ENCODE measurements at places on chromosomes 1 and 21.
A peak's percentile ranks its signal among the peaks of the same experiment; 100 is the strongest.

DNA sequence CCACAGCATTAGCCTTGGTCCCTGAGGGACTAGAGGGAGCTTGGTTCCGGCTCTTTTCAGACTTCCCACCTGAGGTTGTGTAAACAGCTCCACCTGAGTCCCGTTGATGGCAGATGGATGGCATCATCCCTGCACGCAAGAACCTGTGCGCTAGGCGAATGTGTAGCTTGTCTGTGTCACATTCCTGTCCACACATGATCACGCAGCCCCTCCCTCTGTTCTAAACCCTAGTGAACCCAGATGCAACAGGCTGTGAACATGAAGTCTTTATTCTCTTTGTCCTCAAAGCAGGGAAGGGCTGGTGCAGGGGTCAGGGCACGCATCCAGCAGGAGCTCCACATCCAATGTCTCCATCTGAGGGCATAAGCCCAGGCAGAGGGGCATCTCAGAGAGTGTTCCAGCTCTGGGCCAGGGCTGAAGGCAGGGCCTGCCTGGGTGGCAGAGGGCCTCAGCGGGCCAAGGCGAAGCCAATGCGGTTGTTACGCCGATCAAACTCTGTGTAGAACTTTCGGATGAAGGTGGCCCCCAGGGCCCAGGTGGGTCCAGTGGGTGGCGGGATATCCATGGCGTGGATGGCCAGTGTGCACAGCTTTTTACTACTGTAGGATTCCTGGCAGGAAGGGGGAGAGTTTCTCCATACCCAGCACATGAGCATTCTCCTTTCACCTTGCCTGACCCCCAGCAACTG is 2.9 kb upstream of the ETNK2 start:
- DNase-seq: no peak

DNA sequence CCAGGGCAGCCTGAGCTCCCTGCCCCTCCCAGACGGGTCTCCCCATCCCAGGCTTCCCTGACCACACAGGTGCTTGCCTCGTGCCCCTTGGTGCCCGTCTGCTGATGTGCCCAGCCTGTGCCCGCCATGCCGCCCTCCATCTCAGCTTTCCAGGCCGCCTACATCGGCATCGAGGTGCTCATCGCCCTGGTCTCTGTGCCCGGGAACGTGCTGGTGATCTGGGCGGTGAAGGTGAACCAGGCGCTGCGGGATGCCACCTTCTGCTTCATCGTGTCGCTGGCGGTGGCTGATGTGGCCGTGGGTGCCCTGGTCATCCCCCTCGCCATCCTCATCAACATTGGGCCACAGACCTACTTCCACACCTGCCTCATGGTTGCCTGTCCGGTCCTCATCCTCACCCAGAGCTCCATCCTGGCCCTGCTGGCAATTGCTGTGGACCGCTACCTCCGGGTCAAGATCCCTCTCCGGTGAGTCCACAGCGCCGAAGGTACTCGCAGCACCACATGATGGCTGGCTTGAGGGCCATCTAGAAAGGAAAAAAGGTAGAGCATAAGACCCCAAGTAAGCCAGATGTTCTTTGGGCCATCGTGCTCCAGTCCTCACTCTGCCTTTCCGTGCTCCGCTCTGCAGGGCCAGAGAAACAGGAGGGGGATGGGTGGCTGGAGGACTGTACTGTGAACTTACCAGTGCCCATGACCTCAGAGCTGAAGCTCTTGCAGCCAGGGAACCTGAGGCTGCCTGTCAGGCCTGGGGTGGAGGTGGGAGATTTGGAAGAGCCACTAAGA is 1.4 kb downstream of the ADORA1 start:
- DNase-seq: no peak

DNA sequence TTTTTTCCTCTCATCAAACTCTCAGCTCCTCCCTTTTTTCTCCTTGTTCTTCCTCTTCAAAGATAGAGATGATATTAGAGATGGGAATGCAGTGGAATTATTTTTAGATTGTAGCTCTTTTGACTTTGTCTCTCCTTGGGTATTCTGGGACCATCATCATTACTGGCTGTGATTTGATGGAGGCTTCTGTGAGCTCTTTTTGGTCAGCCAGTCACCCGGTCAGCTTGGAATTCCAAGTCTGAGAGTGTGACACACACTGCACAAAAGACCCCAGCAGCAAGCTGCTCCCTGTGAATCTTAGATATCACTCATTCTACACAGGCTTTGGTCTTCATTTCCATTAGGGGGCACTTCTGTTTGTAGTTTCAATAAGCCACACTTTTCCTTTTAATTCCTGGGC is 51.6 kb upstream of the NEK7 start:
- no peak for DNase-seq

- DNase-seq: no peak
These were observed 24.6 kb downstream of the TEX35 start for GRCh38 chr1:178537382-178538090.

DNA sequence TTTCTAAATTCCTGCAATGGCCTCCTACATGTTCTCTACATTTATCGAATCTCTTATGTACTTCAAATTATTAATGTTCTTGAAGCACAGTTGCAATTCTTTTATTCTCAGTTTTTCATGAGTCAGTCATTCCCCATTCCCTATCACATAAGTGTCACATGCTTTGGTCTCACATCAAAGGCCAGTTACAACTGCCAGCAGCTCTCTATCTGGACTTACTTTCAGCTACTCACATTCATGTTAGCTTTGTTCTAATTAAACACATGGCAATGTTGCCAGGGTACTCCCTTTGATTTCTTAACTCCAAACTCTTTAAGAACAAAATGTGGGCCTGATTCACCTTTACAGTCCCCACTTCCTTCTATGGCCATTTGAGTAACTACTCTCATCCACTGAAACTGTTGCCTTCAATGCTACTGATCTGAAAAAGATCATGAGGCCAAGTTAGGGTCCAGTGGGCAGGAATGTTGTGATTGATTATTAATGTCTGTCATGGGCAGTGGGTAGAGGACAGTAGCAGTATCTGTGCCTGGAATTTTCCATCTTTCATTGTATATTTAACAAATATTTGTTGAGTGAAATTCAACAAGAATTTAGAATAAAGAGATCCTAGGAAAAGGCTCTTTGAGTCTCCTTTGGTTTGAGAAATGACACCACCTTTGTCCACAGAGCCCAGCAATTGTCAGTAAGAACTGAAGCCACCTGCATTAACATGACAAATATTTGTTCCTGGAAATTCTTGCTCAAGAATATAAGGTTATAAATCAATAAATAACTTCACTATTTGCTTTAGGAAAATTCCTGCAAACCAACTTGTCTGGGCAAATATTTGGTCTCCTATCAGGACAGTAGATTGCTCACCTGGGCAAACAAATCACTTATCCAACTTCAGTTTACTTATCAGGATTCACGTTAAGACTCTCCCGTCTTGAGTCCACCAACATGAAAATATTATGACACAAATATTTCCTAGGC is 153.6 kb upstream of the SAMSN1 start:
- DNase-seq: no peak

DNA sequence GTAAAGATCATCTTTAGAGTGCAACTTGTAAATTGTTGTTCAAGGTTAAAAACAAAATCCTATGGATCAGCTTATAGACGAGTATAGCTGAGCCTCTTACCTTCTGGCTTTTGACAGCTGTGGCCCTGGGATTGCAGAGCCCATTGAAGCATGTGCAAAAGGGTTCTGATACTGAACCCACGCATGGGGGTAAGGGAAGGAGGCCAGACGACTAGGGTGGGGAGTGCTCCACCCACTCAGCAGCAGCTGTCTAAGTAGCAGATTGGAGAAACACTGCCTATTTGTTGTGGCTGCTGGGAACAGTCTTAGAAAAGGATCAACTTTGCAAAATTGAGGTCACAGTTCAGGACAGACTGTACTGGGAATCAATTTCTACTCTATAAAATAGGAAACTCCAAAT is 16.1 kb downstream of the CD101 start:
- no peak for DNase-seq

DNA sequence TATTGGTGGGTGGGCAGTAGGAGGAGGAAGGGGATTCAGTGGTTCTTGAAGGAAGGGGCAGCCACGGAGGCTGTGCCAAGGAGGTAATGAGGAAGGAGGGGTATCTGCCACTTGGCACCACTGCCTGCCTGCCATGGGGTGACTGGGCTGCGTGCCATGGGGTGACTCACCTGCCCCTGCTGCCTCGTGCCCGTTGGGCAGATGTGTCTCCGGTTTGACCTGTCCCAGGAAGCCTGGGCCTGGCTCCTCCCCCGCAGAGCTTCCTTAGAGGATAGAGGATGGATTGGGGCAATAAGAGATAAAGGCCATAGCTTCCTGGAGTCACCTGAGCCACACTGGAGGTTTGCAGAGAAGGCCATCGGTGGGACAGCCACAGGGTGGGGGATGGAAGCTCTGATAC is 1.7 kb downstream of the PADI3 start:
- DNase-seq: no peak

GRCh38 chr1:188314557-188315137 is 1485.9 kb downstream of the PLA2G4A start:
- no peak for DNase-seq

DNA sequence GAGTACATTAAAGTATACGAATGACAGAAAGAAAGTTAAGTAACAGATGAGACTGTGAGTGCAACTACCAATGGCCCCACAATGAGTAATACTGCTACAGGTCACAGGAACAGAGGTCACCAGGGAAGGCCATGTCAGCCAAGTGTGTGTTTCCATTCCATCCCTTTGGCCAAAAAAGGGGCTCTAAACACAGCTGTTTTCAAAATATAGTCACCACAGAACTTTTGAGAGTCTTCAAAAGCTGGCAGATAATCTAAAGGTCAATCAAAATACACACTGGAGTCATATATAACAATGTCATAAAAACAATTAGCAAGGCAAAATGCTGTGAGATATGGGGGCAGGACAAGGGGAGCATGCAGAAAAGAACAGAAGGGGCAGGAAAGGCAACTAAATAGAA is 10.2 kb downstream of the USP24 start:
- no peak for DNase-seq

- DNase-seq: no peak
These were observed 118.2 kb downstream of the RIPK4 start for GRCh38 chr21:41648591-41649031.

GRCh38 chr21:21268061-21268471 is 269.9 kb downstream of the NCAM2 start:
- no peak for DNase-seq

DNA sequence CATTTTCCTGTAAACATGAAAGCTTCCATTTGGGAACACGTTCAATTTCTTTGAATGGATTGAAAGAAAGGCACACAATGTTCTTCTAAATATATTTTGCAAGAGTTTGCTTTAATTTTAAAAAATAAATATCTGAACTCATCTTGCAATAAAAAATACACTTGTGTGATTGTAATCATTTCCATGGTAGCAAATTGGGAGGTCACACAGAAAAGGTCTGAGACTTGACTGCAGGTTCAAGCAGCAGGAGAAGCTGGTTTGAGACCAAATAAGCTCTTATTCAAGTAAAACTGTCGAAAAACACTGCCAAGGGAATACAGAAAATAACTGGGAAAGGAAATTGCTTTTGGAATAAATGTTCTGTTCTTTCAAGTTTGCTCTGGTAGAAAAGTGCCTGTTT is 498.9 kb downstream of the ADGRL2 start:
- no peak for DNase-seq

- no peak for DNase-seq
These were observed 56.4 kb downstream of the PCBP3 start for GRCh38 chr21:45699966-45700365.

DNA sequence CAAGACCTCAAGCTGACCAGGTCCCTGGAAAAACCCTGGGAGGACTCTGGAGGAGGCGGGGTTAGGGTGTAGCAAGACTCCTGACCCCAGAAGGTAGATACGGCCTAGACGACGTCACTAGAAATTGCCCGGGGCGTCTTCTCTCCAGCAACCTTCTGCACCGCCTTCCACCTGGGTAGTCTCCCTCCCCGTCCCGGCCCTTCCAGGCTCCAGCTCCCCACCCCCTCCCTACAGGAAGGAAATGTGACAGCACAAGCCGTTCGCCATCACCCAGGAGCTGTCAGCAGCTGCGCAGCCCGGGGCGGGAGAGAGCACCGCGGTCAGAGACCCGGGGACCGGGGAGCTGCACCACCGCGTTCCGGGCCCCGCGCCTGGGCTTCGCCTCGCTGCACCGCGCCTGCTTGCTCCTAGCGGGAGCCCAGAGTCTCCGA is 20.0 kb downstream of the SERTAD4 start:
- no peak for DNase-seq

DNA sequence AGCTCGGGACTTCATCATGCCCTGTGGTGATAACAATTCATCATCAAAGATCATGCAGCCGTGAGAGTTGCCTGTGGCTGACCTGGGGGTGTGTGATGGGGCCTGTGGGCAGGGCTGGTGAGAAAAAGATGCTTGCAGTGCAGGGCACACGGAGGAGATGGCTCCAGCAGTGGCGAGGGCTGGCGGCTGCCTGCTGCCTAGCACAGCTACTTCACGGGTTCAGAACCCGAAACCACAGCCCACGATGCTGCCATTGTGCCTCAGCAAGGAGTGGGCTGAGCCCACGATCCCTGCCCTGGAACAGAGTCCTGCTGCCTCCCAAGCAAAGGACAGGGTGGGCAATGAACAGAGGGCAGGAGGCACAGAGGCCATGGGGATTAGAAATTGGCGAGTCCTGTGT is 631 bp upstream of the KRTAP10-9 start:
- peak; percentile 41 for DNase-seq

DNA sequence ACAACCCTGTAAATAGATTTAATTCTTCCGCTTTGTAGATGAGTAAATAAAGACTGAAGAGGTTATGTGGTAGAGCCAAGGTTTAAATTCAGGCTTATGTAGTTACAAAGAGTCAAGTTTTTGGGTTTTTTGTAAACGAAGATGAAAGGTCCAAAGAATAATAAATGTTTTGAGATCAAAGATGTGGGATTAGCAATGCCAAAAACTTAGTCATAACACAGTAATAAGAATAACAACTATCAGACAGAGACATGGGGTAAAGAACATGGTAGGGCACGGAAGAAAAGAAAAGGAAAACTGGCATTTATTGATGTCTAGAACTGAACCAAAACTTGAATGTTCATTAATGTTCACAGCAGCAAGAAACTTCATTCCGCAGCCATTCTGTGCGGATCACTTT is 42.9 kb downstream of the EXTL2 start:
- no peak for DNase-seq

DNA sequence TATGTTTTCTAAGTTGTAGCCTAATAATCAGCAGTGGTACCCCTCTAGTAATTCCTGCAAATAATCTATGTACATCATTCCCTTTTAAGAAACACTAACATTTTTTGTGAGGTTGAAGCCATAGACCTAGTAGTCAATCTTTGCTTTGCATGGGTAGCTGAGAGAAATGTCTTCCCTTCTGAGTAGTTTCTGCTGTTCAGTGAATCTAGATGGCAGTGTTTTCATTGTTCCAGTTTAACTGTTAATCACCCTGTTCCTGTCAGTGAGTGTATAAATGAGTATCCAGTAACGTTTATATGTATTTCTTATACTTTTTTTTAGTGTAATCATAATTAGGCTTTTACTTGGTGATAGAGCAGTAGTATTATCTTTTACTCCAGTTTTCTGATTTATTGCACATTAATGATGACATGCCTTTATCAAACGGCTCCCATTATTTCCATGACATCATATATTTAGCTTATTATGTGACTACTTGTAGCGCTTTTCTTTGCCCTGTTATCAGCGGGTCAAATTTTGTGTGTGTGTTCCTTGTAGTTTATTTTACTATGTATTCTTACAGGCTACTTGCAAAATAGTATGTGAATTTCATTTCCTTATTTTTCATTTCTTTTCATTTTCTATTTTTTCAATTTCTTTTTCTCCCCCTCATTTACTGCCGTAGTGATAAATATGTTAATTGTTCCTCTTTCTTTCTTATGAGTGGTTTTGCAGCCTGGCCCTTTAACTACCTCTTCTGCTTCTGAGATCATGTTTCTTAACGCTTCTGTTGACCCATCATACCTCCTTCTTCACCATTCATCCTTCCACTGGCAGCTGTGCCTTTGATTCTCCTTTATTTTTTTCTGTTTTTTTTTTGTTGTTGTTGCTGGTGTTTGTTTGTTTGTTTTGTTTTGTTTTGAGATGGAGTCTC is 18.8 kb downstream of the CEP350 start:
- DNase-seq: no peak
